AG08396 (cell line): ENCODE measurements at places on chromosomes 5 and 9.

DNA sequence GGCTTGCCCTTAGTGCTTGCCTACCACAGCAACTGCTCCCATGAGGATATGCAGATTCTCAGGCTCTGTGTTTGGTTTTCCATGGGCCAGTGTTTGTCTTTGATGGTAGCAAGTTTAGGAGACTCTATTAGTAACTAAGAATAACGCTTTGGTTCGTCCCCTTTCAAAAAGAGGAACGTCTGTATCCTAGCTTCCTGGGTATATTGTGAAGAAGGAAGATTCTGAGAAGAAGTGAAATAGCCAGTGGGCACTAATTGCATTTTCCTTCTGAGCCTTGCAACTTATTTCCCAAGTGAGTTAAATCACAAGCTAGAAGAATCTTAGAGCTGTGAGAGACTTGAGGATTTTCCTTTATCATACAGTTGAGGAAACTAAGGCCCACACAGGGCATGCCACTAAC is 376.8 kb downstream of the PIK3R1 start:
- DNase-seq = no peak

- no peak for DNase-seq
Observed at GRCh38 chr5:91179018-91179417, 204.1 kb downstream of the ARRDC3 start.

GRCh38 chr5:146640285-146640896 is 124.4 kb upstream of the GPR151 start:
- DNase-seq = no peak

DNA sequence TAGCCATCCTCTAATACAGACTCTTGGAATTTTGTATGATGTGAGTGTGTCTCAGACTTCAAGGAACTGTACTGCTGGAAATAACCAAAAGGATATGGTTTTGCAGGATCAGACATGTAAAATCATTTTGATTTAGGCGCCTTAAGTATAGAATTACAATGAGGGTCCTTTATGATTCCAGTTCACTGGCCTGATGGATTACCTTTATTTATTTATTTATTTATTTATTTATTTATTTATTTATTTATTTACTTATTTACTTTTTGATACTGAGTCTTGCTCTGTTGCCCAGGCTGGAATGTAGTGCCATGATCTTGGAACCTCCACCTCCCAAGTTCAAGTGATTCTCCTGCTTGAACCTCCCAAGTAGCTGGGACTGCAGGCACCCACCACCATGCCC is 37.9 kb upstream of the ROPN1L start:
- DNase-seq = no peak

DNA sequence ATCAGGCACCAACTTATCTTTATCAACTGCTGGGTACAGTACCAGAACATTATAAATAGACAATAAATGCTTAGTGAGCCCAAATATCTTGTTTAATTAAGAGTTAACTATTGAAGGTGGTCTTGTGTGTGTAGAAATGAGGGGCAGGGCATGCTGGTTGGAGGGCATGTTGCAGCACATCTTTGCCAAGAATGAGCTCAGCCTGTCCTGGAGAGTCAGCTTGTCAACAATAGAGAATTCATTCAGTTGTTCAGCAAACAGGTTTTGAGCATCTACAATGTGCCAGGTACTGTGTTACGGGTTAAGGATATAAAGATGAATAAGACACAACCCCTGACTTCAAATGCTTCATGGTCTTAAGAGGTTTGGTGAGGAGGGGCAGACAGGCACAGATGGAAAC is 19.2 kb upstream of the F2RL1 start:
- no peak for DNase-seq

GRCh38 chr5:180910735-180911134 is 11.8 kb downstream of the BTNL8 start:
- DNase-seq = no peak

DNA sequence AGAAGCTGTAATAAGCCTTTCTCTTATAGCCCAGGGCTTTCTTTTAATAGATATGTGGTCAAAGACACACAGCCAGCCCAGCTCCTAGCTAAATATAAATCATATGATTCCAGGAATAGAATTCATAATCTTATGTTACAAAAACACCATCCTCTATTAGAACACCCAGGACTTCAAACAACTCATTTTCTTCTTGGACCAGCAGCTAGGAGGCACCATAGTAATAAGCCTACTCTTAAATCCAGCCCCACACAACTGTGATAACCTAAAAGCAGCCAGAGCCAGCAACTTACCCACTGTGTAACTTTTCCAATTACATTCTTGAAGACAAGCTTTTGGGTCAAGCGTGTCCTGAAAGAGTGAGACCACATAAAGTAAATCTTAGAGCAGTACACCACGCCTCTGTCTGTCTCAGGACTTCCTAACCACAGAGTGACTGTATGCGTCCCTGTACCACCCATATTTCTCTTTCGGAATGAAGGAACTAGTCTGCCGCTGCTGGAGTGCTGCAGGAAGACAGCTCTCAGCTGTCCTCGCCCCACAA is 223.8 kb downstream of the TLE1 start:
- peak; percentile 23 for DNase-seq

DNA sequence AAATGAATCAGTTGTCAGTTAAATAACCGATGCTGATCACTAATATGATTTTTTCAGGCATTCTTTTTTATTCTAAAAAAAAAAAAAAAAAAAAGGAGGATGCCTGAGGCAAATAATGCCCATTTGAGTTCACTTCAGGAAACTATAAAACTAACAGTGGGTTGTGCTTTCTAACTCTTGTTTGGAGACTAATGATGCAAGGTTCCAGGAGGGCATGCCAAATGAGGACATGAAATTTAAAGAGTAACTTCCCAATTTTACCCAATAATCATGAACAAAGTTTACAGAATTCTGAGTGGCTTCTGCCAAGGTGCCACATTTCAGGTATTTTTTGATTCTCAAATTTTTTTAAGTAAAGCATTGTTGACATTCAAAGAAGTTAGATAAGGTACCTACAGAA is 41.0 kb downstream of the CEP120 start:
- DNase-seq = no peak

- DNase-seq = no peak
Observed at GRCh38 chr9:120424248-120424647, 155.7 kb downstream of the CDK5RAP2 start.

GRCh38 chr5:179342577-179342976 is 2.7 kb downstream of the ADAMTS2 start:
- peak; percentile 83 for DNase-seq

- DNase-seq = no peak
Observed at GRCh38 chr9:97907046-97907445, 15.3 kb downstream of the TRMO start.

- DNase-seq = peak; percentile 60
Observed at GRCh38 chr9:110183208-110184145, 24.5 kb downstream of the C9orf152 start.

DNA sequence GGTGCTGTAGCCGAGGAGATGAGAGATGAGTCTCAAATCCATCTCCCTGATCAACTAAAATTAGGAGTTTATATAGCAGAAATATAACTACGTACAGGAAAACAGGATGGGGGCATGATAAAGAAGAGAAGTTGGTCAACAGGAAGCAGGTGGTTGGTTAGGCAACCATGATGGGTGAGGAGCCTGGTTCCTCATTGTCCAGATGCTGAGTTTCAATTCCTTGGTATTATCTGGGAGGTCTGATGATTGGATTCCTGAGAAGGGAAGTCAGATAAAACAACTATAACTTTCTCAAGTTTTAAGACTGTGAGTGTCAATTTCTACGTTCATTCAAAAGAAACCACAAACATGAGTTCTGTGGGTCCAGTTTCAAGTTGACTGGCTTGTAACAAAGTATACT is 323.9 kb downstream of the MTRR start:
- no peak for DNase-seq

GRCh38 chr5:55638051-55638450 is 74.1 kb downstream of the SLC38A9 start:
- no peak for DNase-seq

- DNase-seq = no peak
Observed at GRCh38 chr5:112483704-112484103, 64.6 kb upstream of the EPB41L4A start.

GRCh38 chr5:104913841-104914281 is 1351.3 kb upstream of the NUDT12 start:
- no peak for DNase-seq

- DNase-seq = no peak
Observed at GRCh38 chr5:13357929-13358328, 586.6 kb downstream of the DNAH5 start.
